ENCODE measurements at places on chromosomes 6 and 20.

- DNase-seq, result no peak
Observed at GRCh38 chr20:46588532-46589511, 38.4 kb upstream of the OCSTAMP start.

DNA sequence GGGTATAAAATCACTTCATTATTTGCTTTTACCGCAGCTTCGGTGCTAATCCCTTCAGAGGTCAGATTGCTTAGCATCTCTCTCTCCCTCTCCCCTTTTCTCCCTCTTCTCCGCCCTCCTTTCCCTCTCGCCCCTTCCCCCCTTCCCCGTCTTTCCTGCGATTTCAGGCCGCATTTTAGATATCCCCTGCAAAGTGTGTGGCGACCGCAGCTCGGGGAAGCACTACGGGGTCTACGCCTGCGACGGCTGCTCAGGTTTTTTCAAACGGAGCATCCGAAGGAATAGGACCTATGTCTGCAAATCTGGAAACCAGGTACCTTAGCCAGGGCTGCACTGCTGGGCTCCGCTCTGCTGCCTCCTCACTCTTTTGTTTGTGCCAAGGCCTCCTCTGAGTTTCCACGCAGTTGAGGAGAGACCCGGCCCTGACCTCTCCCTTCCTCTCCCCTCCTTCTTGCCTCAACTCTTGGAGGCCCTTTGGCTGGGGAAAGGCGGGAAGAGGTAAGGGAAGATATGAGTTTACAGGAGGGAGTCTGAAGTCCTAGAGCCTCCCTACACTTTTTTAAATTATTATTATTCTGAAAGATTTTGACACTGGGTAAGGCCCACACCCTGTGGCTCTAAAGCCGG lies 5.6 kb downstream of the NR2E1 start:
- DNase-seq, result no peak

- no peak for DNase-seq
Observed at GRCh38 chr20:8457978-8458377, 325.9 kb downstream of the PLCB1 start.

DNA sequence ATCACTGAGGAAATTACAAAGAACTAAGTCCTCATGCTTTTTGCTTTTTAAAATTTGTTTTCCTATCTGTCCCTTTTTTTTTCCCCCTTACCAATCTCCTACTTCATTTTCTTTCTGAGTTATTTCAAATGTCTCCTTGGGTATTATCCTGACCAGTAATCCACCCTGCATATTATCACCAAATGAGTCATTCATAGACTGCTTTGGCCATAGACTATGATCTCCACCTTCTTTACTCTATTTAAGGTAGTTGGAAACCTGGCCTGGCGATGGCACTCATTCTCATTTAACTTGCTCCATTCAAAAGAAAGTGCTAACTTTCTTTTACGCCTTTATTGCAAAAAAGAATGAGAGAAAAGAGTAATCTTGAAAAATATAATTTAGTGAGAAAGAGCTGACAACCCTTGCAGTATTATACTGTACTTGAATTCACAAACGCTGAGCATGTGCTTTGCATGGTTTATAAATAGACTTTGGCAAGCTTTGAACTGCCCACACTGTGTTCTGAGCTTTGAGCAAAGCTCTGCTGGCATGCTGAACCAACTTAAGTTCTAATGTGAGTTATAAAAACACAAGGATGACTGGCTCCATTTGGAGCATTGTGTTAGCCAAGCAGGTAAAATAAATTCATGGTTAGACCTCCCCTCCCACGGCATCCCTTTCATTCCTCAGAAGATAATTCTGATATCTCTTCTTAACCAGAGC lies 198.9 kb downstream of the NKAIN2 start:
- no peak for DNase-seq

GRCh38 chr20:34993941-34994508 lies 38.4 kb downstream of the MYH7B start:
- no peak for DNase-seq

- no peak for DNase-seq
Observed at GRCh38 chr6:92777146-92777740, 642.1 kb downstream of the EPHA7 start.

- no peak for DNase-seq
Observed at GRCh38 chr6:123415844-123416468, 220.8 kb downstream of the TRDN start.

- DNase-seq, result no peak
Observed at GRCh38 chr6:159068904-159069578, 24.2 kb upstream of the TAGAP start.

DNA sequence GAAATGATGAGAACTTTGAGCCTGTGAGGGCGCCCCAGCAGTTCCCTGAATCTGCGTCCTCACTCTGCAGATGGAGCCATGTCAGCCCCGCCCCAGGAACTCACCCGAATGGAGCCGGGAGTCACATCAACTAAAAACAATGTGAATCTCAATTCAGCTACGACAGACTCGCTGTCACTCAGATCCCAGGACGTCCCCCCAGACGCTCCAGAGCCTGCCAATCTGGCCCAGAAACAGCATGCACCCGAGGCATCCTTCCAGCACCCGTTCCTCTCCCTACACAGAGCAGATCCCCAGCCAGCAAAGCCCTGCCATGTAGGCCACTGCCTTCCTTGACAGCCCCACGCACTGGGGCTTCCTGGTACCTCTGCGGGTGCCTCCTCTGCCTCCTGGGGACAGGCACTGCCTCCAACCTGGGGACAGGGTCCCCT lies 248.0 kb downstream of the TTLL2 start:
- no peak for DNase-seq

- DNase-seq, result no peak
Observed at GRCh38 chr20:5145365-5146098, 18.7 kb downstream of the CDS2 start.

- no peak for DNase-seq
Observed at GRCh38 chr20:50724851-50725723, 6.3 kb upstream of the PARD6B start.
